ENCODE measurements at places on chromosomes 12 and 14.

DNA sequence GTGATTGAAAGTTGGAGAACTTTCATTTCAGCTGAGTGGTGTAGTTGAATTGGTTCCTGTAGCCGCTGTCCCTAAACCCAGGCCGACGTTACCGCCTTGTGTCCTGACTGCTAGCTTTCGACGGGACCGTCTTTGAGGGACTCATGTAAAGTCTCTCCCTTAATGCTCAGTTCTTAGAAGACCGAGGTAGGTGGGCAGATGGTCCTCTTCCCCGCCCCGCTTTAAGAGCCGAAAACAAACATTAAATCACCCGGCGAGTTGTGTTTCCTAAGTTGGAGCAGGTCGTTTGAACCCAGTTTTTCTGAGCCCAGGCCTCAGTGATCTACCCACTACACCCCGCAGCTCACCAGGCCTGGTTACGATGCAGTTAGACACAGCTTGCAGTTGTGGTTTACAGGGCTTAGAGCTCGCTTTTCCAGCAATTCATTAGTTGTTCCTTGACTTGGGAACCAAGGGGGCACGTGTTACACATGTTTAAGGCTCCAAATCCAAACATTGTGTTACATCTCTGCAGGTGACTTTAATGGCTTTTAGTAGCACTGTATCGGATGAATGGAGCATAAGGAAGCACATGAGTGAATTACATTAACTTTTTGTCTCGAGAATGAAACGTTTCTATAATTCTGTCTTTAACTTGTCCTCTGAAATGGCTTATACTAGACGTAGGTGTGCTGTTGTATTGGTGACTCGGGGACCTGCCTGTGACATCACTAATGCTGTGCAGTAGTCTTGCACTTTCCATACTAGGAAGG lies 790 bp downstream of the NEDD1 start:
- DNase-seq, result peak; percentile 30

DNA sequence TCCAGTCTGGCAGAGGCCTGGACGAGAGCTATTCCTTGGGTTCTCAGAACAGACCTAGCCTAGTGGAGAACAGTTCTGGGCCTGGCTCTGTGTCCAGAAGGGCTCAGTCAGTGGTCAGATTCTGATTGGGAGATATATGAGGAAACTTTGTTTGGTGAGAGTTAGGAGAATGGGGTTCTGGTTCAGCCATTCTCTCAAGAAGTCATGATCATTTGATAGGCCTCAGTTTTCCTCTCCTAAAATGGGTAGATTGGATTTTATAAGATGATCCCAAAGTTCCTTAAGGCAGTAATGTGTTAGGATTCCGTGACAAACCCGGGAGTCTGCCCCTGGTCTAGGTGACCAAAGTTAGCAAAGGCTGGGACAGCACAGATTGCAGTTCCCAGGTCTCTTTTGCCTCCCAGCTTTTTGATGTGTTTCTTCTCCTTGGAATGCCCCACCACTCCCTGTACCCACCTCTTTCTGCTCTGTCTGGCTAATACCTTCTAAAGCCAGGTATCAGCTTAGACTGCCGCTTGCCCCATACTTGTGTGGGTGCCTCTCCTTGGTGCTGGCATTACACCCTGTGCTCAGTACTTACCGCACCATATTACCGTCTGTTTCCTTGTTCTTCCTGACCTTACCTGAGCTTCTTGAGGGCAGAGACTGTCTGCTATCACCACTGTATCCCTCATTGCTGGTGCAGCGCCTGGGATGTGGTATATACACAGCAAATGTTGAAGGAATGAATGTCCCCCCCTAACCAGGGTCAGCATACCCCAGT lies 25.5 kb downstream of the SUSD6 start:
- no peak for DNase-seq

DNA sequence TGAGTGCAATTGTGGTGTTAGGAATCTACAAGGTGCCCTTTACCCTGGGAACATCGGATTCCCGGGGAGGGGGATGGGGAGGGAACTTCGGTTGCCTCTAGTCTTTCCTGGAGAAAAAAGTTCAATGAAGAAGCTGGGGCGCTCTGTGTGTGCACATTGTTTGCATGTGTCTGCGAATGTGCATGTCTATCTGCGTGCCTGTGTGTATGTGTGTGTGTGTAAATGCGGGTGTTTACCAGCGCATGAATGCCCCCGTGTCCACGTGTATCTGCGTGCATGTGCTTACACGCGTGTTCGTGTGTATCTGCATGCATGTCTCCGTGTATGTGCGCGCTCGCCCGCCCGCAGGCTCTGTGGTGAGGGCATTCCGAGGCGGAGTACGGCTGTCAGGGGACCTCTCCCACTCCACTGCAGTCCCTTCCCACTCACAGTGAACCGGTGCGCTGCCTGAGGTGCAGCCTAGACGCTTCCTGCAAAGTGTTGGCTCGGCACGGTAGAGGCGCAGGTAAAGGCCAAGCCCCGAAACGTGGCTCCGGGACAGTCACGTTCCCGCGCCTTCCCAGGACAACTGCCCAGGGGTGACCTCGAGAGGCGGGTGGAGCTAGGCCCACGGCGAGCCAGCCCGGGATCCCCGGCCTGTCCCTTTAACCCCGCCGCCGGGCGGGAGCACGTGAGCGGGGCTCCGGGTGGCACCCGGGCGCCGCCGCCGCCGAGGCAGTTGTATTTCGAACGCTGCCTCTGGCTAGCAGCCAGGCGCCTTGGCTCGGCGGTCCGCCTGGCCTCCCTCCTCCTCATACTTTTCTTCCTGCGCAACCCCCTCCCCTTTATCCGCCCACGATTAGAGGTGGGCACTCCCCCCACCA lies 539 bp upstream of the HMGA2 start:
- peak; percentile 79 for DNase-seq

GRCh38 chr12:5051913-5052312 lies 8.2 kb downstream of the KCNA5 start:
- DNase-seq, result no peak

- DNase-seq, result no peak
These were observed 21.5 kb downstream of the ALDH6A1 start for GRCh38 chr14:74062809-74063150.

DNA sequence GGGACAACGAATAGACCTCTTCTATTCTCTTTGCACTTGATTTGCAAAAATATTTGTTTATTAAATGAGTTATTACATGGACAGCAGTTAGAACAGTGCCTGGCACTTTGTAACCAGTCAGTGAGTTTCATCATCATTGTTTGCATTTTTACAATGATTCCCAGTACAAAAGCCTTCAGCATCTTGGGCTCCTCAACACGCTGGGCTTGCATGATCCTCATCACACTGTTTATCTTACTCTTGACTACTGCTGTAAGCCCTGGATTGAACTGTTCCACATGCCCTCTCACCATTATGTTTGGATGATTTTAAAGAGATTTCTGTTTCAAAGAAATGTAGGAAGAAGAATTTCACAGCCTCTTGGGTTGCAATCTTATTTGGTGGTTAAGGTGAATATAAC lies 204.3 kb downstream of the PELI2 start:
- DNase-seq, result no peak

- DNase-seq, result no peak
These were observed at the start of gene BCL2L14 for GRCh38 chr12:12070674-12071656. BCL2L14 (plus strand) TSS chr12:12070939; CDS start chr12:12079306, 8,367 bp downstream.

DNA sequence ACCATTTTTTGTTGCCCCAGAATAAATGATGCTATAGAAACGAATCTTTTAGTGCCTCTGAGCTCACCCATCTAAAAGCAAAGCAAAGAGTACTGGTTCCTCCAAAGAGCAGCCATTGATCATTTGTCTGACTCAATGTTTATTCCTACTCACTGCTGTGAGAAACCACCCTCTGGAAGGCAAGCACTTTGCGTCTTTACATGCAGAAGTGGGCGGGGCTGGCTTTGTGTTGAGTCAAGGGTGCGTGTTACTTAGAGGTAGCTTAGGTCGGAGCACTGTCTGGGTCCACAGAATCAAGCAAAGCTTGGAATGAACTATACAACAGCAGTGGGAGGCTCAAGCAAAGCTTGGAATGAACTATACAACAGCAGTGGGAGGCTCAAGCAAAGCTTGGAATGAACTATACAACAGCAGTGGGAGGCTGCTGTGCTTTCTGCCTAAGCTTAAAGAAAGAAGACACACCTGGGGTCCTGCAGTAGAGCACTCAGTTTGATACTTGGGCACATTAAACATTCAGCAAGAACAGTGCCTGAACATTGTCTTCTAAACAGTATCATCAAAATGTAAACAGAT lies 77.2 kb upstream of the PRICKLE1 start:
- no peak for DNase-seq

- no peak for DNase-seq
These were observed 45.8 kb upstream of the HMGA2 start for GRCh38 chr12:65778258-65779090.

- DNase-seq, result peak; percentile 76
These were observed 7.7 kb upstream of the TMEM132D start for GRCh38 chr12:129911428-129912049.

DNA sequence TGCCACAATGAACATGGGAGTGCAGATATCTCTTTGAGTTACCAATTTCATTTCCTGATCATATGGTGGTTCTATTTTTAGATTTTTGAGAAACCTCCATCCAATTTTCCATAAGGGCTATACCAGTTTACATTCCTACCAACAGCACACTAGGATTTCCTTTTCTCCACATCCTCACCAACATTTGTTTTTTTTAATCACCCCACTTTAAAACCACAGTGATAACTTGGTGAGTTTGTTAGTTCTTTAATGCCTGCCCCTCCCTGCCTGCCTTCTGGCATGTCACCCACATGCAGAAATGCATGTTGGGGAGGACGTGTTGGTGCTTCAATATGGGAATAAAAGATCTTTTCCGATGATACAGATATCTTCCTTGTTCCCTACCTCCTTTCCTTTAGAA lies 167.9 kb downstream of the CAND1 start:
- DNase-seq, result no peak

DNA sequence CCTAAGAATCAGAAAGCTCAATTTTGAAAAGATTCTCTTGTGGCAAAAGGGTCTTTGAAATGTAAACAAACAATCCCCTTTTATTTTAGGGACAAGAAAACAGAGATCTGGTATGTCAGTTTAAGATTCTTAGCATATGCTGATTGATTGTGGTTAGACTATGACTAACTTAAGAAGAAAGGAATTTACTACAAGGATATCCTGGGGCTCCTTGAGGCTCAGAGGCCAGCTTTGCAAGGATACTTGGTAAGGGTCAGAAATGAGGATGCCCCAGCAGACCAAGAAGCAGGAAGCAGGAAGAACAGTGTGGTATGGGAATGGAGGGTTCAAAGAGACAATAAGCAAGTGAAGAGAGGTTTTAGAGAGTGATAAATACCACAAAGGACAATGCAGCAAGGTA lies 474.6 kb downstream of the ETNK1 start:
- DNase-seq, result no peak

DNA sequence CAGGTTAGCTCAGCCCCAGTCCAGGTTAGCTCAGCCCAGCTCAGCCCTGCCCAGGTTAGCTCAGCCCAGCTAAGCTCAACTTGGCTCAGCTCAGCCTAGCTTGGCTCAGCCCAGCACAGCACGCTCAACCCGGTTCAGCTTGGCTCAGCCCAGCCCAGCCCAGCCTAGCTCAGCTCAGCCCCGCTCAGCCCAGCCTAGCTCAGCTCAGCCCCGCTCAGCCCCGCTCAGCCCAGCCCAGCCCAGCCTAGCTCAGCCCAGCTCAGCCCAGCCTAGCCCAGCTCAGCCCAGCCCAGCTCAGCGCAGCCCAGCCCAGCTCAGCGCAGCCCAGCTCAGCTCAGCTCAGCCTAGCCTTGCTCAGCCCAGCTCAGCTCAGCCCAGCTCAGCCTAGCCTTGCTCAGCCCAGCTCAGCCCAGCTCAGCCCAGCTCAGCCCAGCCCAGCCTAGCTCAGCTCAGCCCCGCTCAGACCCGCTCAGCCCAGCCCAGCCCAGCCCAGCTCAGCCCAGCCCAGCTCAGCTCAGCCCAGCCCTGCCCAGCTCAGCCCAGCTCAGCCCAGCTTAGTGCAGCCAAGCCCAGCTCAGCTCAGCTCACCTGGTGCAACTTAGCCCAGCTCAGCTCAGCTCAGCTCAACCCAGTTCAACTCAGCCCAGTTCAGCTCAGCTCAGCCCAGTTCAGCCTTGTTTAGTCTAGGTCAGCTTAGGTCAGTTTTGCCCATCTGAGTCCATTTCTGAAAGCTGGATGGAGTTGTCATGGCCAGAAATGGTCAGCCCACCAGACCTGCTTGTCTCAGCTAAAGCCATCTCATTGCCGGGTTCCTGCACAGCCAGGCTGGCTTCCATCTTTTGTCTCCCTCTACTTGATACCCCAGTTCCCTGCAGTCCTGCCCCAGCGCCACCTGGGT lies 333.6 kb downstream of the TMEM121 start:
- no peak for DNase-seq

DNA sequence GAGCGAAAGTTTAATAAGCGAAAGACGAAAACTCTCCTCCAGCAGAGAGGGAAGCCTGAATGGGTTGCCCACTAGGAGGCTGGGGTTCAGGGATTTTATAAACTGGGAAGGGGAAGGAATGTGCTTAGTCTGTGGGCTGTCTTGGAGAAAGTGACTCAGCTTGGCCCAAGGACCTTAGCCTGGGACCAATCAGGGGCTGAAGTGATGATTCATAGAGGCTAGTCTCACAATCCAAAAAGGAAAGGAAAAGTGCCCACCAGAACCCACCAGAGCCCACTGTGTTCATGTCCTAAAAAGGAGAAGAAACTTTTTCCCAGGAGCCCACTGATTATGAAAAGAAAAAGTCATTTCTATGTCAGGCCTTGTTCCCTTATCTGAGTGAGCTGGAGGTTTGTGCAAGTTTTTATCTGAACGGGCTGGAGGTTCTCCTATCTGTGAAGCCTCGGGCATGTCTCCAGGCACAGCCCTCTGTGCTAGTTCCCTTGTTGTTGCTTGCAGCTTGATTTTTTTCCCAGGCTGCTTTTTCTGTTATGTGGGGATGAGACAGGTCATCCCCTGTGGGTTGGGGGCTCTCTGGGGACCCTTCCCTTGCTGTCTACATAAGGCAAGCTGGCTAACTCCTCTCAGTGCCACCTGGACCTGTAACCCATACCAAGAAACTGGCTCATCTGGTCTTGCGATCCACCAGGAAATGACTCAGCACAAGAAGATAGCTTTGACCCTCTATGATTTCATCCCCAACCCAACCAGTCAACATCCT lies 8.3 kb upstream of the GOLGA5 start:
- DNase-seq, result no peak

- DNase-seq, result no peak
These were observed 3.0 kb upstream of the TMEM120B start for GRCh38 chr12:121709478-121709961.

- DNase-seq, result no peak
These were observed 14.8 kb downstream of the PYM1 start for GRCh38 chr12:55912908-55913307.

DNA sequence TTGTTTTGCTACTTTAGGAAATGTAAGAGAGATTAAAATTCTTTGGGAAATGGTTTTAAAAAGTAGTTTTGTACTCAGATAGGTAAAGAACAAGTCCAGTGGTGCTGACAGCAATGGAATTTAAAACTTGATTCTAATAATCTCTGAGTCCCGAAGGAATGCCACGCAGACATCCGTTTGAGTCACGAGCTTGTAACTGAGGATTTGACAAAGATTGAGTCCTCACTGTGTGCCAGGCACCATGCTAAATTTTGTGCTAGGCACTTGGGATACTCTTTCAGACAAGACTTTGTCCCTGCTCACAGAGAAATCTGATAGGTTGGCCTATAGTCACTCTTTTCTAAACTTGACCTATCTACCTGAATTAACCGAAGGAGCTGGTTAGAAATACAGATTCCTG lies 12.7 kb downstream of the FLRT2 start:
- no peak for DNase-seq
